GM23338 (cell line): ENCODE measurements at places on chromosomes 16 and 17.

DNA sequence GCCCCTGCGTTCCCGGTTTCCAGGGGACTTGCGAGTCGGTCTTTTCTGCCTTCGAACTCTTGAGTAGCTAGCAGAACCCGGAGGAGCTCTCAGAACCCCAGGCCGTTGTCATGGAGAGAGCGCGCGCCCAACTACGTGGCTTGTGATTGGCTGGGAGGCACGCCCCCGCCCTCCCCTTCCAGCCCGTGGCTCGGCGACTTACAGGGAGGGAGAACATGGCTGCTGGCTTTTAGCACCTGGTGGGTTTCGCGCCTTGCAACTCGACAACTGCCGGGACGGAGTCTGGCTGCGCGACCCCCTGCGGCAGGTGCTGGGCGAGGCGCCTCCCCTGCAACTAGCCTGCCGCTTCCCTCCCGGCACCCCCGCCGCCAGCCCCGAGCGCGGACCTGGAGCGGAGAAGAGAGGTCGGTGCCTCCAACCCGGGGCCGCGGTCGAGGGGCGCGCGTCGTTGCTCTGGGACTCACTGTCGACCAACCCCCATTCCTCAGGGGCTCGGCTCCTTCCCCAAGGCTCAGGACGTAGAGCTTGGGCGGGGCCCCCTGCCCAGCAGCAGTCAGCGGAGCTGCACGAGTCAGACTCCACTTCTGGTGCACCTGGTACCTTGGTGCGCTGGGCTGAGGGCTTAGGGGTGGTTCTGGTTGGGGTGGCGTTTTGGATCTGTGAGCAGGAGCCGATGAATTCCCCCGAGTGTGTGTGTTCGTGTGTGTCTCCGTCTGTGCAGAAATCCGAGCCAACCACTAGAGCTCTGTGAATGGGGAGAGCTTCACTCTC, 9.0 kb upstream of the ZFP90 start:
- peak; percentile 97 for DNase-seq

DNA sequence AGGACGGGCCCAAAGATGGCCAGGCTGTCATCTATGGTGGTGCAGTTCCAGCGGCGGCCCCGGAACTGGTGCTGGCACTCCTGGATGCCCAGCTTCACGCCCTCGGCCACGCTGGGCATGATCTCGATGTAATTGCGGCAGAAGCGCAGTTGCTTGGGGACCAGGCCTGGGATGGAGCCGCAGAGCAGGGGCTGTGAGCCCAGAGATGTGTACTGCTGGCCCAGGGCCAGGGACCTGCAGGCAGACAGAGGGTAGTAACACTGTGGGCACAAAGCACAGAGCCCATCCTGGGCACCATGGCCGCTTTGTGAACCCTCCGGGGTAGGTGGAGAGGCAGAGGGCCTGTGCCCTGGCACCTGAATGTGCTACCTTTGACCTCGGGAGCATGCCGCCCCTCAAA, 44.8 kb downstream of the WNT3 start:
- no peak for DNase-seq

GRCh38 chr16:86567701-86568581, 1.3 kb downstream of the FOXC2 start:
- DNase-seq: peak; percentile 66

GRCh38 chr16:51592001-51592501, 441.0 kb upstream of the SALL1 start:
- peak; percentile 11 for DNase-seq

DNA sequence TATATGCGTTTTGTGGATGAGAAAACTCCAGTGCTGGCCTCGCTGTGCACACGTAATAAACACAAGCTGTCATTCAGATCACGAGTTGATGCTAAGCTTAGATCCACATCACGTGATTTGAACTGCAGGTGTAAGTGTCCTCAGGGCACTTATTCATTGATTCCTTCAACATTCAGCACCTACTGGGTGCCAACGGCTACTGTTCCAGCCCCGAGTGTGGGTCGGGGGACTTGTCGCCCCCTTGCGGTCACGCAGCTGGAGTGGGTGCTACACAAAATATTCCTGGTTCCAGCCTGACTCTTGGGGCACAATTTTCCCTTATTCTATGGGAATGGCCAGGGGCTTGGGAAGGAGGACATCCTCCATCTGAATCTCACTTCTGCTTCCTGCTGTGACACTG, 29.9 kb upstream of the GINS2 start:
- DNase-seq: peak; percentile 76

DNA sequence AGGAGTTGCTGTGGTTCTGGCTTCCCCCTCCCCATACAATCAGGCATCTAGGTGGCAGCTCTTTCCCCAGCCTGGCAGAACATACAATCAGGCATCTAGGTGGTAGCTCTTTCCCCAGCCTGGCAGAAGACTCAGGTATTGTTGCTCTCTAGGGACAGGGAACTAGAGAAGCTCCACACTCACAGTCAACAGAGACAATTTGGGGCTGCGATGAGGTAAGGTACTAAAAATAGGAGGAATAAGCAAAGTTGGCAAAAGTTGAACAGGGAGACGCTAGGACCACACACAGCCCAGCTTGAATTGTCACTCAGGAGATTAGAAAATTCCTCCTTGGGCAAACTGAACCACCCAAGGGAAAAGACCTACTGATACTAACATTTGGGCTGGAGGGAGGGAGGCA, 315.5 kb upstream of the CDH5 start:
- DNase-seq: no peak

DNA sequence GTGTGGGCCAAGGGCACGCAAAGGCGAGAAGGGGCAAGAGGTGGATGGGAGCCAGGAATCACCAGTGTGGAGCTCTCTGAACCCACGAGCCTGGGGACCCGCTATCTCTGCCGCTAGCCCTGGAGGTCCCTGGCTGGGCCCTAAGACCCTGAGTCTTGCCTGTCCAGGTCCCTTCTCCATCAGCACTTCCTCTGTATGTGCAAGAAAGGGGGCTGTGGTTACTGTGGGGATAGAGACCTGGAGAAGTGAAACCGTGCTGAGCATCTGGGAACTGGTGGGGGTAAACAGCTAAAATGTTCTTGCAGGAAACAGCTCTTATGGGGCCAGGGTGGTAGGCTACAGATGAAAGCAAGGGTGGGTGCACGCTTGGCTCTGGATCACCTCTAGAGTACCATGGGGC, 3.1 kb downstream of the SPNS3 start:
- no peak for DNase-seq

DNA sequence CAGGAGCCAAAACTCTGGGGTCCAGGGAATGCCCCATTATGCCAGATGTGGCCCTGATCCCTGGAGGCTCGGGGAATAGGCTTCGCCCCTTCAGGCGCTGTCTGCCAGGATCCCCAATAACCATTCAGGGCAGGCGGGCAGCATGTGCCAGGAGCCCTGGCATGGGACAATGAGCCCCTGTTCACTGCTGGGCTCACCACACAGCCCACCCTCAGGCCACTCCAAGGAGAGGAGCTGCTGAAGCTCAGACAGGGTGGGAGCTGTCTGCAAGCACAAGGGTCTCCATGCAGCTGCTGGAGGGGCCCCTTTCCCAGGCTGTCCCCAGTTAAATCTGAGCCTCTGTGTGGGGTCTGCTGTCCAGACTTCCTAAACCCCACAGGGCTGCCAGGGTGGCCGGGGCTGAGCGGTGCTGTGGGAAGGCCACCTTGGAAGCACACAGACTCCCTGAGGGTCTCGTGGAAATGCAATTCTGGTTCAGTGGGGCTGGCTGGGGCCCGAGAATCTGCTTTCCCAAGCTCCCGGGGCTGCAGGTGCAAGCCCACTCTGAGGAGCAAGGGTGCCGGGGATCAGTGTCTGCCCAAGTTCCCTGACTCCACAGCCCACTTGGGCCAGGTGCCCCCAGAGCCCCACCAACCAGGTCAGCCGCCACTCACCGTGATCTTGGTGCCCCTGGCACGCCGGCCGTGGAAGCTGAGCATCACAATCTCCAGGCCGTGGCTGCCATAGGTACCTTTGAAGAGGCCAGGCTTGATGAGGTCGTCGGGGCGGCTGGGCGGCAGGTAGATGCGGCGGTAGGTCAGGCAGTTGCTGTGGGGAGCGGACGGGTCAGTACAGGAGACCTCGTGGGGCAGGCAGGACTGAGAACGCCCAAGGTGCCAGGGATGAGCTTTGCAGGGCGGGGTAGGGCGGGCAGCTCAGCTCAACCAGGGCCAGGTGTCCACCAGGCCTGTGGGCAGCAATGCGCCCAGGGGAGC, 17.7 kb upstream of the C16orf95 start:
- no peak for DNase-seq

DNA sequence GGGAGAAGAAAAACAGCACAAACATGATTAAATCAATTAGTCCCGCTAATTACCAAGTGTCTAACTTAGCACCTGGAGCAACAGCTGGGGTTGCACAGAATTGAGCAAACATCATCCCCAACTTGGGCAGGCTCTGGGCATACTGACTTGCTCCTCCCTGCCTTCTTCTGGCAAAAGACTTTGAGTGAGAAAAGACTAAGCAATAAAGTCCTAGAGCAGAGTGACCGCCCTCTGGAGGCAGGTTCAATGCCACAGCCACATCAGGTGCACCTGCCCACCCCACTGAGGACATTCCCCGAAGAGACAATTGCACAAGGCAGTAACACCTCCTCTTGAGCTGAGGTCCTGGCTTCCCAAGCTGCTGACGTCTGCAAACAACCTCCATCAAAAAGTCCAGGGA, 358.3 kb downstream of the SOX9 start:
- peak; percentile 29 for DNase-seq

GRCh38 chr17:79811011-79811867, 14.4 kb upstream of the CBX8 start:
- DNase-seq: no peak

DNA sequence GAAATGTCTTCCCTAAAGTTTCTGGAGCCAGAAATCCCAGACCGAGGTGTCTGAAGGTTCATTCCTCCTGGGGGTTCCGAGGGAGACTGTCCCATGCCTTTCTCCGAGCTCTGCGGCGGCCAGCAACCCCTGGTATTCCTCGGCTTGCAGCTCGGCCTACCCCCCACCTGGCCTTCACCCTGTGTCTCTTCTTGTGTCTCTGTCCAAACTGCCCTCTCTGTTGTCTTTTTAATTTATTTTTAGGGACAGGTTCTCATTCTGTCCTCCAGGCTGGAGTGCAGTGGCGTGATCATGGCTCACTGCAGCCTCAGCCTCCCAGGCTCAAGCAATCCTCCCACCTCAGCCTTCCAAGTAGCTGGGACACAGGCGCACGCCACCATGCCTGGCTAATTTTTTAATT, 211.7 kb downstream of the SEC14L1 start:
- DNase-seq: no peak

DNA sequence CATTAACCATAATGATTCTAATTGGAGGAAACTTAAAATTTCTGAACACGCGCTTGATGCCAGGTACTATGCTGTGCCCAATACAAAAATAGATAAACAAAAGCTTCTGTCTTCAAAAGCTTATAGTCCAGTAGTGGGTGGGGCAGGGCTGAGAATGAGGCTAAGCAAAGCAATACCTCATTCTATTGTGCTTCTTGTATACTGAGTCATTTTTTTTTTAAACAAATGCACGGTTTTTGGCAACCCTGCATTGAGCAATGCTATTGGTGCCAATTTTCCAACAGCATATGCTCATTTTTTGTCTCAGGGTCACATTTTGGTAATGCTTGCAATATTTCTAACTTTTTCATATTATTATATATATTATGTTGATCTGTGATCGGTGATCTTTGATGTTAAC, 34.7 kb upstream of the HNF1B start:
- DNase-seq: no peak

DNA sequence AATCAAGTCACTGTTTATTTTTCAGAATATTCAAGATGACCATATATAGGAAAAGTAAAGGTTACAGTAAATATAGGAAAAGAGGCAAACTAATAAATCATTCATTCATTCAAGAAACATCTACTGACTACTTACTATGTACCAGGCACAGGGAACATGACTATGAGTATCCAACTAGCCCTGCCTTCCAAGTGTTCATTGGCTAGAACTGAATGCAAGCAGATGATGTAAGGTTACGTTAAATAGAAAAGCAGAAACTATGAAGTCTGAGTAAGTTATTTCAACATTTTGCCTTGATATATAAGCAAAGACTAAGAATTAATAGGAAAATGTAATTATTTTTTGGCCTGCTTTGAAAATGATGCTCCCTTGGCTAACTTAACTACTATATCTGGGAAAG, 36.7 kb downstream of the SPAG9 start:
- DNase-seq: no peak

GRCh38 chr16:48050871-48051270, 104.9 kb downstream of the ABCC12 start:
- no peak for DNase-seq

DNA sequence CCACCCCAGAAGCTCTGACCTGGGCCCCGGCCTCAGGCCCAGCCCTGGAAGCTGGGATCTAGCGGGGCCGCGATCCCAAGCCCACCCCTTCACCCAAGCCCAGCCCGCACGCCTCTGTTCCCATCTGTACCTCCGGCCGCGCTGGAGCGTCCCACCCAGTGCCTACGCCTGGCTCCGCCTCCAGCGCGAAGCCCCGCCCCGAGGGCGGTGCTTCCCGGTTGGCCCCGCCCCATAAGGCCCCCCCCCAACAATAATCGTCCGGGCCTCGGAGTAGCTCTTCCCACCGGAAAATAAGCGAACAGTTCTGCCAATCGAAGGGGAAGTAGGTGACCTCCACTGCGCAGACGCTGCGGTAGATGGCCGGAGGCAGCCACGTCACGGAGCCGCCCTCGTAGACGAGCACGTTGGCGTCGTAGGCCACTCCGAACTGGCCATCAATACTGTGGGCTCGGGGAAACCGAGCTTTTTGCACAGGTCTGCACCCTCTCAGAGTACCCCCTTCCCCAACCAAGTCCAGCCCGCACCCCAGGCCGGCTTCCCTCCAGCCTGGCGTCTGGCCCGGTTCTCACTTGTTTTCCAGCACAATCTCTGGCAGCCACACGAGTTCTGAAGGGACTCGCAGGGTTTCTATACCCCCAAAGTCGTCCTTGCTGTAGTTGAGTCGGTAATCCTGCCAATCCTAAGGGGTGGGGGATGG, 1.1 kb downstream of the CHRNE start:
- no peak for DNase-seq

DNA sequence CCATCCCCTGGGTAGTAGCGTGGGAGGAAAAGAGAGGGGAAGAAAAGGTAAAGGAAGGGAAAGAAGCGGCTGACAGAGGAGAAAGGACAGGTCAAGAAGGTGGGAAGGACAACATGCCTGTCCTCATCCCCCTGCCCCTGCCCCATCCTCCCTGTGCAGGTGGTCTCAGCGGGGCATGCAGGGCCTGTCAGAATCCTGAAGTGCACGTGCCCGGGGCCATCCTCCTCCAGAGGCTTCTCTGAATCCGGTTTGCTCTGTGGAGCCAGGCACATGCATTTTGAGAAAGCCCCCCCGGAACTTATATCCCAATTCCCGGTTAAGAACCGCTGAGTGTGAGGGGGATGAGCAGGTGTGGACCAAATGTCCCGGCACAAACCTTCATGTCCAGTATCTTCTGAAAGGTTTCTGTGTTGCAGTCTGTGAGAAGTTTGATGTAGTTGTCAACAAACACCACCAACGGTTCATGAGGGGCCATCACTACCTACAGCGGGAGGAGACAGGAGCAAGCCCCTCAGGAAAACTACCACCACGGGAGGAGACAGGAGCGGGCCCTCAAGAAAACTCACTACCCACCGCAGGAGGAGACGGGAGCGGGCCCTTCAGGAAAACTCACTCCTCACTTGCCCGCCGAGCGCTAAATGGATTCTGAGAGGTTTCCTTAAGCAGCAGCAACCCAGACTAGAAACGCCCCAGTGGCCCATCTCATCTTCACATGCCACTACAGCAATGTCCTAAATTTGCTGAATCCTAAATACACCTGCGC, 167.0 kb upstream of the RPH3AL start:
- DNase-seq: no peak

- DNase-seq: no peak
Measured at GRCh38 chr16:64254443-64255367, 867.2 kb downstream of the CDH11 start.

- peak; percentile 65 for DNase-seq
Measured at GRCh38 chr17:35489944-35490343, 41.4 kb upstream of the SLFN13 start.
